Esophagus squamous epithelium (tissue), 5 donors: ENCODE measurements at places on chromosomes 5 and 9.

DNA sequence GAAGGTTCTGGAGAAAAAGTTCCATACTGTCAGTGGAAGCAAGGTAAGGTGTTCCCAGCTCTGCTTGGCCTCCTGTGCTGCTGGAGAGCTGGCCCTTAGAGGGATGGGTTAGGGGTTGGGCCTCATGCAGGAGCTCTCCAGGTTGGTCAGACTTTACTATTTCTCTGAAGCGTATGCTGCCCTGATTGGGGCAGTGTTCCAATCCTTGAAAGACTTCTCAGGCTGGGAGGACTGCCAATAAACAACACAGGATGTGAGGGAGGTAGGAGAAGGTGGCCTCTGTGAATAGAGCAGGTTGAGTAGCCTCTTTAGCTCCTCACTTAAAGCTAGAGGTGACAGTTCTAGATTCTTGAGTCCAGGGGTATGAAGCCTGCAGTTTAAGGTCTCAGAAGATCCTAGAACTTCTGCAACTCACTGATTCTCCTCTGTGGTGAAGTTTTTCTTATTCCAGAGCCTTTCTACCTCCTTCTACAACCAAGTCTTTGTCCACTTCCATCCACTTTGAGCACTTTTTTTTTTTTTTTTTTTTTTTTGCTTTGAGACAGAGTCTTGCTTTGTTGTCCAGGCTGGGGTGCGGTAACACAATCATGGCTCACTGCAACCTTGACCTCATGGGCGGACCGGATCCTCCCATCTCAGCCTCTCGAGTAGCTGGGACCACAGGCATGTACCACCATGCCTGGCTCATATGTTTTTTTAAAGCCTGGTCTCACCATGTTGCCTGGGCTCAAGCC is 3.0 kb downstream of the HNRNPAB start:
- no peak for DNase-seq

DNA sequence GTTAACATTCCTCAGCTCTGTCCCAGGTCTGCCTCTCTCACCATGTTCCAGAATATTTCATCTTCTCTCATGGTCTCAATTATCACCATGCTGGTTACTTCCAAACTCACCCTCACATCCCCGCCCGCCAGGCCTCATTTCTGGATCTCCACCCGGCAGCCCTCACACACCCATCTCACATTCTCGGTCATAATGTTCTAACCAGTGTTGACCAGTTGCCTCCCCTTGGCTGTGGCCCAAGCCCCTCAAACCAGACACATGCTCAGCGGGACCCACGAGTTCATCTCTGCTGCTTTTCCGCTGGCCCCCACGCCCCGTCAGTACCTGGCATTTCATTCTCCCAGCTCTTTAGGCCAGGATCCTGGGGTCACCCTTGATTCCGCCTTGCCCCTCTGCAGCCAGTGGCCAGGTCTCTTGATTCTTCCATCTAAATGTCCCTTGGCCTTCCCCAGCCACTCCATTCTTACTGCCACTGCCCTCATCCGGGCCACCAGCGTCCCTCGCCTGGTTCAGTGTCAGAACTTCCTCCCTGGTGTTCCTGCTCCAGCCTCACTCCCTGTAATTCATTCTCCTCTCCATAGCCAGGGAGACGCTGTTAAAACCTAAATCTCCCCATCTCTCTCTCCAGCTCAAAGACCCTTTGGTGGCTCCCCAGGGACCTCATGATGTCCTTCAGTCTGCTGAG is 141.7 kb downstream of the MVB12B start:
- no peak for DNase-seq

DNA sequence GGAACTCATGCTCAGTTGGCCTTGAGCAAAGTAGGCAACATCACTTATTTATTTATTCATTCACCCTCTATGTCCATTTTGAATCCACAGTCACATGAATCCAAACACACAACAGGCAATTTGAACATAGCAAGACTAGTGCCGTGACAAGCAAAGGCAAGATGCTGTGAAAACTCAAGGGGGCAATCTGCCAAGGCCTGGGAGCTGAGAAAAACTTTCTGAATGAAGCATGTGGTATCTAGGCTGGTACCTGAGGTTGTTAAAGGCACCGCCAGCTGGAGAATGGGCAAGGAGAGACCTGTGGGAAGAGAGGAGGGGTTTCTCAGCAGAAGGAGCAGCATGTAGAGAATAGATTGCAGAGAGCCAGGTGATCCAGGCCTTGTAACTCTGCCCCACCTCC is 98.3 kb upstream of the ATP10B start:
- DNase-seq: no peak

DNA sequence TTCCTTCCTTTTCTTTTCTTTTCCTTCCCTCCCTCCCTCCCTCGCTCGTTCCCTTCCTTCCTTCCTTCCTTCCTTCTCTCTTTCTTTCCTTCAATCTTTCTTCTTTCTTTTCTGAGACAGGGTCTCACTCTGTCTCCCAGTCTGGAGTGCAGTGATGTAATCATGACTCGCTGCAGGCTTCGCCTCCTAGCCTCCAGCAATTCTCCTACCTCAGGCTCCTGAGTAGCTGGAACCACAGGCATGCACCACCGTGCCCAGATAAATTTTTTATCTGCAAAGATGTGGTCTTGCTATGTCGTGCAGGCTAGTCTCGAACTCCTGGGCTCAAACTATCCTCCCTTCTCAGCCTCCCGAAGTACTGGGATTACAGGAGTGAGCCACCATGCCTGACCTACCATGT is 81.4 kb downstream of the SPATA31C2 start:
- DNase-seq: no peak

DNA sequence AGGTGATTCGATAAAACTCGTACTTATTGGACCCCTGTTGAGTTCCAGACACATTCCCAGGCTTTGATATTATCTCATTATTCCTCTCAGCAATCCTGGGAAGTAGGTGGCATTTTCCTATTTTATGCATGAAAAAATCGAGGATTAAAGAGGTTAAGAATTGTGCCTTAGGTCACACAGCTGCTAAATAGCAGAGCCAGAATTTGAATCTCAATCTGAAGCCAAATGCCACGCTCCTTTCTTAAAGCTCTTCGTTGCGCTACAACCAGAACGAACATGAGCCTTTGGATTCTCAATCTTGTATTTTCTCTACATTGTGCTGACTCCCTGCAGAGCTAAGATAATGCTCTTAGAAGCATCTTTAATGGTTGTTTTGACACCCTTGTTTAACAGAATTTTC is 527.8 kb upstream of the TLE4 start:
- no peak for DNase-seq

DNA sequence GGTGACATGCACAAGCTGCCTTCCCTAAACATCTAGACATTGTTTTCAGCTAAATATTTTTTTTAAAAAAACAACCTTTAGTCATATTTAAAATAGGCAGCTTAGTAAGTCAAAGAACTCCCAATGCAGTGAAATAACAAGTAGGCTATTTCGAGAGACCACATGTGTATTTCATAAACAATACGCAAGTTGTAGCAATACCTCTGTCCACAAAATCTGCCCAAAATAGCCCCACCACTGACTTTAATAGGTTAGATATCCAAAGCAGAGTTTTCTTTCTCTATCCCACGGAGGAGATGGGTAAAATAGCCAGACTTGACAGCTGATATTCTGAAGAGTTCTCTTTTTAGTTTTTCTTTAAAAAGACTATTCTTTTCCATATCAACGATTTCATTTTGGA is 1.2 kb downstream of the SLC24A2 start:
- DNase-seq: no peak

DNA sequence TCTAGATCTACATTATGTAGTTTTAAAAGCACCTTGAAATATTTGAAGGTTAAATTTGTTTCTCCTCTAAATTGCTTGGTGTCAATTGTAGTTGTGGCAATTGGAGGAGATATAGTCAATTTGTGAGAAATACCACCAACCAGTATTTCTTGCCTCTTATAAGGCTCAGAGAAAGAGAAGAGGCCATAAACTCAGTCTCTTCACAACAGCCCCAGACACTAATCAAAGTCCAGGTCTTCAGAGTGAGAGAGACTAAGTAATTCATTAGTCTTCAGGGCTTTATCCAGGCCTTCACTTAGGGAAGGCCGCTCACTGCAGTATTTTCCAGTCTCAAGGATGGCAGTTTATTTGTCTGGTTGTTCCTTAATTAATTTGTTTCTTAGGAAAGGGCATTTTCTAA is 168.0 kb upstream of the RGMB start:
- no peak for DNase-seq

- no peak for DNase-seq
These were observed 307.6 kb upstream of the PCSK5 start for GRCh38 chr9:75582870-75583269.

- no peak for DNase-seq
These were observed 9.0 kb upstream of the QSOX2 start for GRCh38 chr9:136254381-136255165.

DNA sequence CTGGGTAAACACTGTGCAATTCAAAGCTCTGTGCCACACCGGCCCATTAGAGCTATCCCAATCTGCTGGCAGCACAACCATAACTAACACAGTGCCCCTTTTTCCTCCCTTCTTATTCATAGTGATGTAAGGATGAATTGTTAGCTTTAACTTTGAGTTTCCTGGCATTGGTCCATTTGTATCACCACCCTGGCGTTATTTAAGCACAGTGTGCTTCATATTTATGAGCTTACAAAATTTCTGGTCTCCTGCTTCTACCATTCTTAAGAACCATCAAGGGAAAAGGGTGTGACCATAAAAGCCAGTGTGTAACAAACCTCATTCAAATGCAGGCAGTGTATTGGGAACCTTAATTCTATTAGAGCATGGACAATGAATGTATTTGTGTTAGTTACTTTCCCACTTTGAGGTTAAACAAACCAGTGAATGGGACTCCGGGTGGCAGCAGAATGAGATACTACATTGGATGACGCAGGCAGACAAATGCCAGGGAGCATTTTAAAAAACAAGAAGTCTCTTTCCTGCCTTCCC is 222.6 kb downstream of the TMEM161B start:
- DNase-seq: no peak

GRCh38 chr5:128135286-128135685 is 51.7 kb downstream of the SLC12A2 start:
- DNase-seq: no peak

DNA sequence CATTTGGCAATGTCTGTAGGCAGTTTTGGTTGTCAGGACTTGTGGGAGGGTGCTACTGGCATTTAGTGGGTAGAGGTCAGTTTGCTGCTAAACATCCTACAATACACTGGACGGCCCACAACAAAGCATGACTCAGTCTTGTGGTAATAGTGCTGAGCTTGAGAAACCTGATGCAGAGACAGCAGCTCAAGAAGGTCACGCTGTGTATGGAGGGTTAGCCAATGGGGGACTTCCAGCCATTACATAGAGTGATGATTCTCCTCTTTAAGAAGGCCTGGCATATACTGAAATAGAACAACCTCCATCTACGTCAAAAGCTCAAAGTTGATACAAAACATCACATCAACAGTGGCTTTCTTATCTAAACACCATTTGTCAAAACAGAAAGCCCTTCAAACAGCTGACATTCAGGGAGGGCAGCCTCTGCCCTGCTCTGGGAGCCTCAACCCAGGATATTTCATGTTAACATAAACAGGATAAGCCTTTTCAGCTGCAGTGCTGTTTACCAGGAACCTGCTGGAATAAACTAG is 143.0 kb downstream of the GPBP1 start:
- DNase-seq: no peak

DNA sequence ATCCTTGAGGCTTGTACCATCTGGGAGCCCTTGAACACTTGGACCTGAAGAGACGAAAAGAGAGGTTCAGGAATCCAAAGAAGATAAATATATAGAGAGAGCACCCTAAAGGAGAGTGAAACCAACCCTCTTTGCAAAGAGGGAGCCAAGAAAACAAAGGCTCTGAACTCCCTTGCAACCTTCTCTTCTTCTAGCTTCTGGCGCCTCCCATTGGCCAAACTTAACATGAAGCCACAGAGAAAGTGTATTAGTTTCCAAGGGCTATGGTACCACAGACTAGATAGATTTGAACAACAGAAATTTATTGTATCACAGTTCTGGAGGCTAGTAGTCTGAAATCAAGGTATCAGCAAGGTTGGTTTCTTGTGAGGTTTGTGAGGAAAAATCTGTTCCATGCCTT is 175.1 kb downstream of the HCN1 start:
- DNase-seq: no peak

- DNase-seq: no peak
These were observed 43.3 kb upstream of the ZNF622 start for GRCh38 chr5:16508730-16509531.

DNA sequence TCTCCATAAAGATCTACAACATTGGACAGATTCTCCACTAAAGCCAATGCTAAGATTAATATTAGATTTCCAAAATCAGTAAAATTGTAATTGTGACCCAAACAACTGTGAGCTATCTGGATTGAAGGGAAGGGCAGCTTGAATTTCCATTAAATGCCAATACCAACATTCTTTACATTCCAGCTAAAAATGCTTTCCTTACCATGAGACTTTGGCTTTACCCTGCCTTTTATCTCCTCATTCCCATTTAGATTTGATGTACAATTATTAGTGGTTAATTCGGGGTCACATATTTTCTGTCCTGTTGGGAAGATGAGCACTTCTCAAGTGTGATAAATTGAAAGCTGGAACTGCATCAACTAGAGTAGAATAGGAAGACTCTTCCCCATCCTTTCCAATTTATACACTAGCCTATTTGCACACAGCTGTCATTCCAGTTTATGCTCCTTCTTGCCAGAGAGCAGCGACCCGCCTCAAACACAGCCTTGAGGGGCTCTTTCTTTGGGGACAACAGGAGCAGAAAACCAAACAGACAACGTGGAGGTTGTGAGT is 33.1 kb upstream of the MYOT start:
- DNase-seq: no peak

- DNase-seq: no peak
These were observed 46.4 kb downstream of the CAST start for GRCh38 chr5:96708600-96708999.

DNA sequence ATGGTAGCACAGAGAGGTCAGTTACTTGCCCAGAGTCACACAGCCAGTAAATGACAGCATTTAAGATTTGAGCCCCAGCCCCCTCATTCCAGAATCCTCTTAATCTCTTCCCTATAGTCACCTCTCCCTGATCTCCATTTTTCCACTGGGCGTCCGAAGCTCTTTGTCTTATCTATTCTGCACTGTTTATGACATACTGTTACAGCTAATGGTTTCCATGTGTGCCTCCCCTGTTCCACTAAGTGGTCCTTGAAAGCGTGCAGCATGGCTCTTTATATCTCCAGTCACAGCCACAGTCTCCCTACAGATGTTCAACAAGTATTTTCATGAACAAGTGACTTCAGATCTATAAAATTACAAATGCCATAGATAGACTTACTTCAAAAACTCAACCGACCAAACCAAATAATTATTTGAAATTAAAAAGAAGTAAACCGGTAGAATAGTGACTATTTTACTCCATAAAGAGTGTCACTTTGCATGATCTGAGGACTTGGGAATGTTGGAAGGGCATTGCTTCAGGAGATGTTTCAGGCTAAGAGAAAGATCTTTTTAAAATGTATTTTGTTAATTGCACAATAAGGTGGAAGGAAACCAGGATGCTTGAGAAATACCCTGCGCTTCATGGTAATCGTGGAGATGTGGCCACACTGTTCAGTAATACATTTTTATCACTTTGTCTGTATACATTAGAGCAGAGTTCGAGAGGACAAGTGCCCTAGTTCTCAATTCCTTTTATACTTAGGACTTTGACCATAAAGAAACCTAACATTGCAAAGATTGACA is 237.2 kb downstream of the FBXL7 start:
- DNase-seq: no peak
